Activated CD4-positive, alpha-beta T cell treated with anti-CD3 and anti-CD28 coated beads for 24 hours (primary cell): ENCODE measurements at places on chromosomes 4 and X.

GRCh38 chr4:150078041-150078578 lies at the start of gene DCLK2:
DCLK2 (plus strand) TSS chr4:150078445; CDS start chr4:150079028, 583 bp downstream.
- no peak for DNase-seq

GRCh38 chrX:9526965-9527364 lies 62.1 kb downstream of the TBL1X start:
- no peak for DNase-seq

GRCh38 chr4:5753766-5754528 lies 42.9 kb downstream of the EVC start:
- DNase-seq = no peak

DNA sequence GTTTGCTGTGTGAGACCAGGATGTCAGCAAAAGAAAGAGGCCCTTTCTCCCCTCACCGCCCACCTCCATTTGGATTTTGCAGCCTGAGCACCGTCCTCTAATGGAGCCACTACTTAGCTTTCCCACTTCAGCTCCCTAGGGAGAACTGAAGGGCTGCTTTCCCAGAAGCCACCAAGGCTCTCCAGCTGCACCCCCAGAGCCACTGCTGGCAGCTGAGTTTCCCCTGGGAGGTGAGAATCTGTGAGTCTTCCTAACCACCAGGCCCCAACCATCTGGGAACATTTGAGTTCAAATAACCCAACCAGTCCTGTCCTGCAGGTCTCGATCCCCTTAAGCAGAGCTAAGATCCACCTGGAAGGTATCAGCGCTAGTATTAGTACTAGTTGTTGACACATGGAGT lies 173.1 kb upstream of the USP9X start:
- no peak for DNase-seq
